ENCODE measurements at places on chromosomes 6 and 20. TPM values are rescaled to one million over a fixed set of nuclear protein-coding genes. Genes with fewer than 3 reads are reported as not detected.

The BPHL gene
- 19.0 TPM for total RNA-seq

The HLA-DOB gene
- total RNA-seq = not detected

- no peak for DNase-seq
These were observed 176.3 kb downstream of the SCP2D1 start for GRCh38 chr20:18989736-18990474.

DNA sequence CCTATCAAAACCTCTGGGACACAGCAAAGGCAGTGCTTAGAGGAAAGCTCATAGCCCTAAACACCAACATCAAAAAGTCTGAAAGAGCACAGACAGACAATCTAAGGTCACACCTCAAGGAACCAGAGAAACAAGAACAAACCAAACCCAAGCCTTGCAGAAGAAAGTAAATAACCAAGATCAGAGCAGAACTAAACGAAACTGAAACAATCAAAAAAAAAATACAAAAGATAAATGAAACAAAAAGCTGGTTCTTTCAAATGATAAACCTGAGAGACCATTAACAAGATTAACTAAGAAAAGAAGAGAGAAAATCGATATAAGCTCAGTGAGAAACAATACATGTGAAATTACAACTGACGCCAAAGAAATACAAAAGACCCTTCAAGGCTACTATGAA is 34.8 kb upstream of the RUNX2 start:
- DNase-seq = no peak

- DNase-seq = no peak
These were observed 12.0 kb upstream of the TRMT11 start for GRCh38 chr6:125974214-125974866.

DNA sequence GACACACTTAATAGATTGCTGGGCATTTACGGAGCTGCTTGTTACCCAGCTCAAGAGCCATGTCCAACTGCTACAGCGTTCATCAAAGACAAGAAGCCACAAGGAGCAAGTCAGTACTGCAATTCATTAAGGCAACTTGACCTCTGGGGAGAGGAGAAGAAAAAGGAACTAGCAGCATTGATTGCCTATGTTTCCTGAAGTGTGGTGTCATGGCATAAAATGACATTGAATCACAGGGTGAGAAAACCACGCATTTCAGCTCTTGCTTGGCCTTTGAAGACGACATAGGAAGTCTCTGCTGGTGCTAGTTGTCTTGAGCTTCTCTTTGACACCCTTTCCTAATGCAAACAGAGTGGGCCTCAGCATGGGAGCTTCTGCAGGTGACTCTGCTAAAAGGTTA is 139.1 kb downstream of the CDH26 start:
- DNase-seq = no peak

- DNase-seq = no peak
These were observed 107.0 kb downstream of the OLIG3 start for GRCh38 chr6:137387096-137387764.

GRCh38 chr6:70299456-70299855 is 3.4 kb downstream of the COL9A1 start:
- DNase-seq = no peak

GRCh38 chr6:151297886-151298285 is 58.1 kb downstream of the AKAP12 start:
- DNase-seq = no peak
